ENCODE measurements at places on chromosomes 1 and 21.

- DNase-seq: no peak
These were observed 40.5 kb upstream of the ZNF326 start for GRCh38 chr1:89954401-89954800.

DNA sequence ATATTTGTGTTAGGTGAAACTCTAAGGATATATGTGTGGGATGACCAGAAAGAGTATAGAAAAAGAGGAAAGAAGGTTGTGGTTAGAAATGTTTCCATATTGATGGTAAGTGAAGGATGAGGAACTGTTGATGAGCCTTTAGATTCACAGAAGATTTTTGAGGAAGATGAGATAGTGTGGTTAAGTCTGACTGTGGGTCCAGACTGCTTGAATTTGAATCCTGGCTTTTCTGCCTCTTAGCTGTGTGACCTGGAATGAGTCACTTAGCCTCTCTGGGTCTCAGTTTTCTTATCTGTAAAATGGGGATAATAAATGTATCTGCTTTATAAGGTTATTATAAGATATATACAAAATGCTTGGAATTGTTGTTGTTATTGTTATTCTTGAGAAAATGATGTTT lies 27.5 kb downstream of the RGL1 start:
- no peak for DNase-seq

GRCh38 chr21:42038826-42039425 lies 28.8 kb upstream of the ZBTB21 start:
- peak; percentile 51 for DNase-seq

GRCh38 chr1:1922956-1923833 lies 4.1 kb upstream of the TMEM52 start:
- DNase-seq: no peak

DNA sequence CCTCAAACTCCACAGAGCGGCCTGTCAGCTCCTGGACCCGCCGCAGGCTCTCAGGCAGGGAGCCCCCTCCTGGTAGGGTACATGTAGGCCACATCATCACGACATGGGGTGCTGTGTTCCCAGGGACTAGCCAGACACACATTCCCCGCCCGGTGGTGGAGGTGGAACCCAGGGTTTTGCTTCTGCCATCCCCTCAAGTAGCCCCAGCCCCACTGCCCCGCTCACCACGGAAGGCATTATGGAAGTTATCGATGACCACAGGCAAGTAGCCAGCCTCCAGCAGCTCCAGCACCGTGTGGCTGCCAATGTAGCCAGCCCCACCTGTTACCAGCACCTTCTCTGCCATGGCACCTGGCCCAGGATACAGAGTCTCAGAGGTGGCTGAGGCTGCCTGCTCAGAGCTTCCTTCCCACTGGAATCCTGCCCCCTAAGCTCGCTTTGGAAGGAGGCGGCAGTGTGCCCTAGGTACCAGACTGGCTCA lies 1.9 kb downstream of the GALE start:
- DNase-seq: no peak

GRCh38 chr1:185420588-185421081 lies 103.6 kb upstream of the IVNS1ABP start:
- DNase-seq: no peak

DNA sequence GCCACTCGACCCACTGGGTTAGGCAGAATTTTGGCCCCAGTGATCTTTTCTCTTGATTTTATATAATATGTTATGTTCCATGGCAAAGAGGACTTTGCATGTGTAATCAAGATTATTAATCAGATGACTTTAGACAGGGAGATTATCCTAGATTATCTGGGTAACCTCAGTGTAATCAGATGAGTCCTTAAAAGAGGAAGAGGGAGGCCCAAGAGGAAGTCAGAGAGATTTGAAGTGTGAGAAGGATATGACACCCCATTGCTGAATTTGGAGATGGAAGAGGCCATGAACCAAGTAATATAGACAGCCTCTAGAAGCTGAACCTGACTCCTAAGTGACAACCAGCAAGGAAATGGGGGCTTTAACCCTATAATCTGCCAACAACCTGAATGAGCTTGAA lies 117.1 kb upstream of the CSF3R start:
- no peak for DNase-seq

GRCh38 chr1:46653405-46653958 lies 14.7 kb downstream of the ATPAF1 start:
- peak; percentile 47 for DNase-seq

DNA sequence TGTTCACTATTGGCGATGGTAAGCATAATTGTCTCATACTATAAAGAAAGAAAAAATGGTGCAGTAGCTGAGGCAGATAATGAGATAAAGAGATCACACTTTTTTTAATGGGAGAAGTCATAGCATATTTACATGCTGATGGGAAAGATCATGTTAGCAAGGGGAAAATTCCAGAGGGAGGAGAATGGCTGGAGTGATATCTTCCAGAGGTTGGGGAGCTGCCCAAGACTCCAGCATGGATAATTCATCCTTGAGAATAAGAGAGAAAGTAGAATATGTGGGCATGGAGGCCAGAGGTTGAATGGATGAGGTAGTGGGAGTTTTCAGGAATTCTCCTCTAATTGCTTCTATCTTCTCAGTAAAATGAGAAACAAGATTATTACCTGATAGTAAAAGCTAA lies 45.8 kb upstream of the RGS1 start:
- DNase-seq: no peak

DNA sequence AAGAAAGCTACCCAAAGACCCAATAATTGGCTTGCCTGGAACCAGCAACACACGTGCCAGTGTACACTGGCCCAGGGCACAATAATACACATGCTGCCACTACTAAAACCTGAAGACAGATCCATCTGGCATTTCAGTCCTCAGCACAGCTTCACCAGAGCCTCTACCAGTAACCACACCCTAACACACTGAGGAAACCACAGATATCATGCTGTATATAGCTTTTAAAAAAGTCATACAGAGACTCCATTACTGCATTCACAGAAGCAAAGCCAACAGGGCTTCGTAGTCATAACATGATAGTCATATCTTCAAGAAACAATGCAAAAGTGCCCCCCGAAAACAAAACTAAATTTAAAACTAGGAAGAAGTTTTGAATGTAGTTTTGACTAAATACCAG lies 40.6 kb upstream of the NEGR1 start:
- DNase-seq: no peak

DNA sequence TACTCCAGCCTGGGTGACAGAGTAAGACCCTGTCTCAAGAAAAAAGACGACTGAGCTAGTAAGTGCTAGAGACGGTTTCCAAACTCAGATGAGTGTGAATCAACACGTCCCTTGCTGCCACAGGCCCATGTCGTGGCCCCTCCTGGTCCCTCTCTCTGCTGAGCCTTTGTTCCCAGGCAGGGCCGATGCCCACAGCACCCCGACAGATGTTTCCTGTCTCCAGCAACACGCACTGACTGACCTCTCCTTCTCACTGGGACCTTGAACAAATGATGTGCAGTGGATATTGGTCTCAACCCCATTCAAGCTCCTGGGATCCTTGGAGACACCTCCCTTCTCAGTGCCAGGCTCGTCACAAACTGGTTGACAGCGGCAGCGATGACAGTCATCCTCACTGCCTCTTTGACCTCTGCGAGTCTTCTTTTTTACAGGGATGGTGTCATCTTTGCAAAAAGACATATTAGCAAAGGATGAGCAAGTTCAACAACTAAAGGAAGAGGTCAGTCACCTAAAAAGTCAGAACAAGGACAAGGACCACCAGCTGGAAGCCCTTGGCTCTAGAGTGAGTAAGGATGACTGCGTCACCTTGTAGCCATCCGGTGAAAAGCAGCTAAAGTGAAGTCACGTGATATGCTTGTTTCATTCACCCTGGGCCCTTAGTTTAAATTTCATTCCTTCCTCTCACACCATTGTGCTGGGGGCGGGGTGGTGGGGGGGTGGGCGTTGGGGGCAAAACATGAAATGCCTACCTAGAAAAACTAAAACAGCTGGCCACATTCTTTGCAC lies 65.8 kb downstream of the FHAD1 start:
- DNase-seq: no peak

DNA sequence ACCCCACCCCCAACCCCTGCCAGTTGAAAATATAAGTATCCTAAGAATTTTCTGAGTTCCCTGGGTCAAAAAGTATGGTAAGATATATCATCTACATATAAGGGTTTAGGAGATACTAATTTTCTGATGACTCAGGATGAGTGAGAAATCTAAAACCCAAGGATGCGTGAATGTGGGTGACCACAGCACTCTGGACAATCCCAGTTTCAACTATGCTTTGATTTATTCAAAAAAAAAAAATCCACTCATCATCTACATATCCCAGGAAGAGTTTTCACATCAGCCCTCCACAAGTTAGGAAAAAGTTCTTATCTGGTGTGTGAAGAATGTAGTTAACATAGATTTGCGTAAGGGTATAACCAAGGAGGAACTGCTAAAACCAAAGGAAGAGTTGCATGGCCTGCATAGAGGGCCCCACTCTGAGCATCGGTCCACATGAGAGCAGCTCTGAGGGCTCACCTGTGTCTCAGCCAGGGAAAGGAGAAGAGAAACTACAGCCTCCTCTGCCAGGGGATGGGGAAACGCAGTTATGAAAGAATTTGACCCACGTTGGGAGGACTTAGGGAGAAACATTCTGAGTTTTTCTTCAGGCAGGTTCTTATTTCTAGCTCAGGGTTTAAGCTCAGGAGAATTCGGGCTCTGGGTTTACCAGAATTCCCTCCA lies 18.8 kb downstream of the LAMB3 start:
- peak; percentile 47 for DNase-seq

GRCh38 chr1:81989524-81989923 lies 188.8 kb downstream of the ADGRL2 start:
- DNase-seq: no peak

DNA sequence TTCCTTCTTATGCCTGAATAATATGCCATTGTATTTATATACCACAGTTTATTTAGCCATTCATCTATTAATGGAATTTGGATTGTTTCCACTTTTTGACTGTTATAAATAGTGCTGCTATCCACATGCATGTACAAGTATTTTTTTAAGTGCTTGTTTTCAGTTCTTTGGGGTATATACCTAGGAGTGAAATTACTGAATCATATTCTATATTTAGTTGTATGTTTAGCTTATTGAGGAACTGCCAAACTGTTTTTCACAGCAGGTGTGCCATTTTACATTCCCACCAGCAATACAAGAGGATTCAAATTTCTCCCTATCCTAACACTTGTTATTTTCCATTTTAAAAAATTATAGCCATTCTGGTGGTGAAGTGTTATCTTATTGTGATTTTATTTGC lies 7.6 kb upstream of the HJV start:
- DNase-seq: no peak

DNA sequence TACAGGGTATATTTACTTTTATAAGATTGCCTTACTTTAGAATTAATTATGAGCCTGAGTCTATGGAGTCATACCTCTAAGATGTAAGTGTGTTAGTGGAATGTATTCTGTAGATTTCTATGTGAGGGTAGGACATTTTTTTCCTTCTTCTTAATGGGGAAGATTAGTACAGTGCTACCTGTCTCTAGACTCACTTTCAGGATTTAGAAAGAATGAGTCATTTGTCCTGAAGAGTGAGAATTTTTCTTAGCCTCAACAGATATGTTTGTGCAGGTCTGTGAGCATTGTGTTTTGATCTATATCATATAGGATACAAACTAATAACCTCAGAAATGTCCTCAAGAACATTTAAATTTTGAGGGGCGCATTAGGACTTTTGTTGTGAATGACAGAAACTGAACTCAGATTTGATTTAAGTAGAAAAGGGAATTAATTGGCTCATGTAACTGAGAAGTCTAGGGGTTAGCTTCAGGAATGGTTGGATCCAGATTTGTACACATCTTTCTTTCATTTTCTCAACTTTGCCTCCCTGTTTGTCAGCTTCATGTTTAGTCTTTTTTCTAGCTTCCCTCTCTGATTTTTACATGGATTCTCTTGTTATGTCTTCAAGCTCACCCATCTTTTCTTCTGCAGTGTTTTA lies 45.3 kb downstream of the TTC3 start:
- DNase-seq: no peak

DNA sequence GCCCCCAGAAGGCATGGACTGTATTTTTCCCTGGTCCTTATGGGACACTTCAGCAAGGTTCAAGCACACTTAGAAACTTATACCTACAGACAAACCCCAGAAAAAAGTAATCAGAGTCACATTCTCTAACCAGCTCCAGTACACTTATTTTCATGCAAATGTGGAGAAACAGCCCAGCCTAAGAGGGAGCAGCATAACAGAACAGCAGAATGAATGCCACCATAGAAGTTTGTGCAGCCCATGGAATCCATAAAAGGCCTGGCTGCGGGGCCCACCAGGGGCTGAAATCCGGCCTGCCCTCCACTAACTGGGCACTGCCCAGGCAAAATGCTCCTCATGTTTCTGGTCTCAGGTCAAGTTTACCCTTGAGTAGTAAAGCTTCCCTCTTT lies 60.4 kb upstream of the ATP1A1 start:
- DNase-seq: no peak

GRCh38 chr1:156863631-156864030 lies 3.0 kb downstream of the NTRK1 start:
- no peak for DNase-seq

GRCh38 chr1:214075305-214075998 lies 87.7 kb downstream of the PROX1 start:
- DNase-seq: no peak

DNA sequence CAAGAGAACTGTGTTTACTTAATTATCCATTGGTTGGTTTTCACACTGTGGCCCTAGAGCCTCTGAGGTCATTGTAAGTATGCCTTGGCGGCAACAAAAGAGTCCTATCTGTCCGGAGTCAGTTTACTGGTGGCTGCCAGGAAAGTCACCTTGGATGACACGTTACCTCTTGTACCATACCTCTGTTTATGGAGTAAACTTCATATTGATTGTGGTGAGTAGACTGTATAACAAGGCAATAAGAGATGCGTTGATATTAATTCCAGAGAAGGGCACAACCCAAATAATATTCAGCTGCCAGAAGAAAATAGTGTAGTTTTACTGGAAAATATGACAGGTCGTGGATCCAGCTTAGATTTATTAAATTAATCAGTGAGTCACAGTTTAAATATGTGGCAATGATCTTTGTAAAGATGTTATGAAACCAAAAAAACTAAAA lies 20.4 kb upstream of the KIF14 start:
- no peak for DNase-seq

DNA sequence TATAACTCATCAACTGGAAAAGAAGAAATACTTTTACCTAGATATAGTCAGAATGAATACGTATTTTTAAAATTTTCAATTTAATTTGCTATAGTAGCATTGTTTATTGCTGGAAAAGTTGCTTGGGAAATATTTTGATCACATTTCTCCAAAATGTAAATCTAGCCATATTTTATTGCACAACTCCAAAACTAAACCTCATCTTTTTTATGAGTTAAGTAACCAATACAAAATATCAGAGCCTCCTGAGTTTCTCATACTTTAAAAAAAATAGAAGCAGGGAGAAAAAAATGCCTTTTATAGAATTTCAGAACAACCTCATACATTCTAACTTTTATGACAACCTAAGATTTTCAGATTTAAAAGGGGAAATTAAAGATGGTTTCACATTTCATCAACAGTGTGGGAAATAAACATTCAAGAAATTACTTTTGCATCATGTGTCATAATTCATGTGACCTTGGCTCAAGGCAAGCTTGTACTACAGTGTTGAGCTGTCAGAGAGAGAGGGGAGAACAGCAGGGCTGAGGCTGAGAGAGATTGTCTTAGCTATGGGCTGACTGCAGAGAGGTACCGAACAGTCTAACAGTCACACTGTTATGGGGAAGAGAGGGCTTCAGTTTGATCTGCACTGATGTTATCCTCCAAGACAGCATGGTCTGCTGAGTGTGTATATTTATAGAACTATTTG lies 519.0 kb downstream of the LTN1 start:
- DNase-seq: no peak
